Activated B cell treated with CpG ODN at 0.5 μM for 24 hours (primary cell): ENCODE measurements at places on chromosomes 2 and 18. TPM values are rescaled to one million over a fixed set of nuclear protein-coding genes. Genes with fewer than 3 reads are reported as not detected.

- H3K27me3 ChIP-seq, result peaks cover 2% of the 10 kb centered on the region
- DNase-seq, result no peak
- no peak overlapping the region for H3K27ac ChIP-seq
- no peaks in the 10 kb centered on the region for H3K36me3 ChIP-seq
- H3K4me1 ChIP-seq, result no peaks in the 10 kb centered on the region
Measured at GRCh38 chr2:8953525-8953924, 50.0 kb downstream of the MBOAT2 start.

DNA sequence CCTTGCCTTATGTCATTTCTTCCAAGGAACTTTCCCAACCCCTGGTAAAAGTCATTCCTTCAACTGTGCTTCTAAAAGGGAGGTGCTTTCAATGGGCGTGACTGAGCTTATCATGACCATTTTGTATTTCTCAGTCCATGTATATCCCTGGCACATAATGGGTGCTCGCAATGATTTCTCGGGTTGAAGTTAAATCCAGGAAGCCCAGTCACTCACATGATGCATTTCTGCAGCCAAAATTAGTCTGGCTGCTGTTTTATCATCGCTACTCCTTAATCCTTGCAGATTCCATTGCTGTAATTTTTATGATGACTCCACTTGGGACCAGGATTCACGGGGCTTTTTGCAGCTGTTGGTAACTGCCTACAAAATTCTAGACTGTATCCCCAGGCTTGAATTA lies 25.9 kb upstream of the RFX8 start:
- no peak overlapping the region for H3K4me3 ChIP-seq

DNA sequence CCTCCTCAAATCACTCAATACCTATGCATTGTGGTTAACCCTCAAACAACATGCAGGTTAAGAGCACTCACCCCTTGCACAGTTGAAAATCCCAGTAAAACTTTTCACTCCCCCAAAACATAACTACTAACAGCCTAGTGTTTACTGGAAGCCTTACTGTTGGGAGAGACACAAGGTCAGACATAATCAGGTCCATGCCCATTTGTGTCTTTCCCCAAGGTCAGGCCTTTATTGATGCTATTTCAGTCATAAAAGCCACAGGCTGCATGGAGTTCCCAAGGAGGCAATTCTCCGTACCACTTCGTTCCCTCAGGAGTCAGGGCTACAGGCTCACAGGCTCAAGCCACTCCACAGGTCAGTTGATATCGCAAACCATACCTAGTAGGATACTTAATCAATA lies 180.2 kb downstream of the NCK2 start:
- no peak overlapping the region for H3K27ac ChIP-seq
- no peak overlapping the region for H3K4me3 ChIP-seq
- no peaks in the 10 kb centered on the region for H3K4me1 ChIP-seq
- H3K27me3 ChIP-seq, result no peaks in the 10 kb centered on the region
- H3K36me3 ChIP-seq, result peaks cover 3% of the 10 kb centered on the region

Gene CROCC2
- not detected in 2 replicates for total RNA-seq

DNA sequence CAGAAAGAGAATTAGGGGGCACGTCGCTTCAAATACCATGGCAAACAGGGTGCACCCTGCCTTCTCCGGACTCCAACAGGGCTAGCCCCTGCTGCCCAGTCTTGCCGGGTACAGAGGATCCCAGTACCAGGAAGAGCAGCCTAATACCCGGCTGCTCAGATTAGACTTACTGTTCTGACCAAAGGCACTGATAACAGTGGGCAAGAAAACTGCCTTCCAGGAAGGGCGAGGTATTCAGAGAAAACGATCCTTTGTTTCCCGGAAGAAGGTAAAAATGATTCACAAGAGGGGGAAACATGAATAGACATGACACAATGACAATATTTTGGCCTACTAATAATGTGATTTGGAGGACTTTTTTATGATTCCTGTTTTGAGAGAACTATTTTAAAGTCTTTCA lies 99.9 kb downstream of the SS18 start:
- DNase-seq, result no peak
- H3K27ac ChIP-seq, result no peak overlapping the region
- no peak overlapping the region for H3K4me3 ChIP-seq
- no peaks in the 10 kb centered on the region for H3K4me1 ChIP-seq
- H3K27me3 ChIP-seq, result peaks cover 3% of the 10 kb centered on the region

- no peak overlapping the region for H3K27ac ChIP-seq
- DNase-seq, result no peak
- no peak overlapping the region for H3K4me3 ChIP-seq
- no peaks in the 10 kb centered on the region for H3K4me1 ChIP-seq
Measured at GRCh38 chr2:228768818-228769217, 502.3 kb downstream of the PID1 start.

GRCh38 chr2:219086196-219086595 lies 25.5 kb upstream of the IHH start:
- peaks cover 19% of the 10 kb centered on the region for H3K36me3 ChIP-seq
- H3K4me1 ChIP-seq, result peaks cover 13% of the 10 kb centered on the region
- H3K27me3 ChIP-seq, result no peaks in the 10 kb centered on the region
- no peak overlapping the region for H3K27ac ChIP-seq
- DNase-seq, result no peak
- no peak overlapping the region for H3K4me3 ChIP-seq

Gene NEU2
- total RNA-seq, result not detected in 2 replicates

- no peaks in the 10 kb centered on the region for H3K36me3 ChIP-seq
- DNase-seq, result no peak
- H3K27me3 ChIP-seq, result no peaks in the 10 kb centered on the region
Measured at GRCh38 chr18:64659196-64659595, 510.3 kb upstream of the LINC00305 start.

- H3K36me3 ChIP-seq, result no peaks in the 10 kb centered on the region
- H3K27ac ChIP-seq, result no peak overlapping the region
- H3K27me3 ChIP-seq, result no peaks in the 10 kb centered on the region
- DNase-seq, result no peak
- H3K4me1 ChIP-seq, result no peaks in the 10 kb centered on the region
Measured at GRCh38 chr2:160583813-160584537, 90.4 kb upstream of the RBMS1 start.

Gene SPP2
- not detected in 2 replicates for total RNA-seq

DNA sequence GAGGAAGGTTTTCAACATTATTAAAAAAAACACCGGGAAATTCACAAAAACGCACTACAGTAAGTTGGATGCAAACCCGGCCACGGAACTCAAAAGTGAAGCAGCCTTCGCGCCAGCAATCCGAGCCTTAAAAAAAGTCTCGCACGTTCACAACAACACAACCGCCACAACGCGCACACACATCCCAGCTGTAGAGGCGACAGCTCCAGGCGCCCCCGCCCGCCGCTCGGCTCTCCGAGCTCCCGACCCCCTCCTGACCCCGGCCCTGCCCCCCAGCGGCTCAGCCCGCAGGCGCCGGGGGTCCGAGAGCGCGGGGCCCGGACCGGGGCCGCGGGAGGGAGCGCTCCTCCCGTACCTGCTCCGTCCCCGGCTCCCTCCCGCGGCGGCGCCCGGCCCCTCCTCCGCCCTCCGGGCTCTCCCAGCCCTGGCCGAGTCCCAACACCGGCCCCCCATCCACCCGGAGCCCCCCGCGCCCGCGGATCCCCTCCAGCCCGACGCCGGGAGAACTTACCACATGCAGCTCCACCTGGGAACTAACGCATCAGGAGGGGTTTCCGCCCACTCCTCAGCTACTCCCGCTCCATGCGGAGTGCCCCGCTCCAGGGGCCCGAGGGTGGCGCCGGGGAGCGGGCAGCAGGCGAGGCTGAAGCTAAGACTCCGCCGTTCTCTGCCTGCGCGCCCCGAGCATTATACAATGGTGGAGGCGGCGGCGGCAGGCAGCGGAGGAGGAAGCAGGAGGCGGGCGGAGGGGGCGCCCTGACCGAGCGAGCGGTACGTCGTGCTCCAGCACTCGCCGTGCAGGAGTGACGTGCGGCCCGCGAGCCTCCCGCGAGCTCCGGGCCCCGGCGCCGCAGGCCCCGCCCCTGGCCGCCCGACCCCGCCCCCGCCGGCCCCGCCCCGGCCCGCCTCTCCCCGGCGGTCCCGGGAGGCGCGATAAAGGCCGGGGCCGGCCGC lies at the start of gene SERTAD2:
SERTAD2 (minus strand) TSS at position 805 of the 954 bp plus-strand sequence. CDS start 17,042 bp downstream, outside the sequence.
- H3K4me1 ChIP-seq, result peaks cover 82% of the 10 kb centered on the region
- peak within 1 kb of the TSS; percentile 91 for H3K4me3 ChIP-seq
- H3K27me3 ChIP-seq, result no peaks in the 10 kb centered on the region
- peak within 1 kb of the TSS; percentile 93 for H3K27ac ChIP-seq
- peaks cover 7% of the 10 kb centered on the region for H3K36me3 ChIP-seq
- peak; percentile 84 for DNase-seq

Gene PSMD1
- 99.9 and 105 TPM in 2 replicates for total RNA-seq

DNA sequence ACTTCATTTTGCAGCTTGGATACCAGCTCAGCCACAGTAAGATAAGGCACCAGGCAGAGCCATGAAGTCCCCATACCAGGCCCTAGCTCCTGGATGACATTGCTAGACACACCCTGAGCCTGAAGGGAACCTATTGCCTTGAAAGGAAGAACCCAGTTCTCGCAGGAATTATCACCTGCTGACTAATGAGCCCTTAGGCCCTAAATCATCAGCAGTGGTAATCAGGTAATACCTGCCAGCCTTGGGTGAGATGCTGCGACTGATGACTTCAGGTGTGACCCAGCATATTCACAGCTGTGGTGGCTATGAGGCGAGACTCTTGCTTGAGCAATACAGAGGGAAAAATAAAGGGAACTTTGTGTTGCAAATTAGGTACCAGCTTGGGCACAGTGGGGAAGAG lies 24.9 kb downstream of the CLK1 start:
- H3K27ac ChIP-seq, result no peak overlapping the region
- H3K4me3 ChIP-seq, result no peak overlapping the region
- no peaks in the 10 kb centered on the region for H3K27me3 ChIP-seq
- no peaks in the 10 kb centered on the region for H3K4me1 ChIP-seq
- H3K36me3 ChIP-seq, result peaks cover 1% of the 10 kb centered on the region

Gene CTIF
- total RNA-seq, result 9.3 and 9.7 TPM in 2 replicates

Gene CDK15
- not detected in 2 replicates for total RNA-seq

Gene LRRC30
- not detected in 2 replicates for total RNA-seq

Gene IL36G
- total RNA-seq, result not detected in 2 replicates

Gene FBXO48
- total RNA-seq, result 1.8 and 2.6 TPM in 2 replicates

GRCh38 chr2:231017231-231017598 lies 20.1 kb upstream of the C2orf72 start:
- no peak for DNase-seq
- peaks cover 34% of the 10 kb centered on the region for H3K27me3 ChIP-seq
- no peak overlapping the region for H3K4me3 ChIP-seq
- no peaks in the 10 kb centered on the region for H3K4me1 ChIP-seq
- no peak overlapping the region for H3K27ac ChIP-seq

DNA sequence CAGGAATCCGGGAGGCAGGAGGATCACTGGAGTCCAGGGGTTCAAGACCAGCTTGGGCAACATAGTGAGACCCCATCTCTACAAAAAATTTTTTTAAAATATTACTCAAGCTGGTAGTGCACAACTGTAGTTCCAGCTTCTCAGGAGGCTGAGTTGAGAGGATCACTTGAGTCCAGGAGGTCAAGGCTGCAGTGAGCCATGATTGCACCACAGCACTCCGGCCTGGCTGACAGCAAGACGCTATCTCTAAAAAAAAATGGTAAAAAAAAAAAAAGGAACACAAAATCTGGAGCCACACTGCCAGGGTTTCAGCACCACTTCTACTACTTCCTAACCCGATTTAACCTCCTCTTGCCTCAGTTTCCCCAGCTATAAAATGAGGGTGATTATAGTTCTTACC lies 57.0 kb downstream of the STEAP3 start:
- H3K27ac ChIP-seq, result no peak overlapping the region
- H3K36me3 ChIP-seq, result no peaks in the 10 kb centered on the region
- H3K4me1 ChIP-seq, result no peaks in the 10 kb centered on the region

DNA sequence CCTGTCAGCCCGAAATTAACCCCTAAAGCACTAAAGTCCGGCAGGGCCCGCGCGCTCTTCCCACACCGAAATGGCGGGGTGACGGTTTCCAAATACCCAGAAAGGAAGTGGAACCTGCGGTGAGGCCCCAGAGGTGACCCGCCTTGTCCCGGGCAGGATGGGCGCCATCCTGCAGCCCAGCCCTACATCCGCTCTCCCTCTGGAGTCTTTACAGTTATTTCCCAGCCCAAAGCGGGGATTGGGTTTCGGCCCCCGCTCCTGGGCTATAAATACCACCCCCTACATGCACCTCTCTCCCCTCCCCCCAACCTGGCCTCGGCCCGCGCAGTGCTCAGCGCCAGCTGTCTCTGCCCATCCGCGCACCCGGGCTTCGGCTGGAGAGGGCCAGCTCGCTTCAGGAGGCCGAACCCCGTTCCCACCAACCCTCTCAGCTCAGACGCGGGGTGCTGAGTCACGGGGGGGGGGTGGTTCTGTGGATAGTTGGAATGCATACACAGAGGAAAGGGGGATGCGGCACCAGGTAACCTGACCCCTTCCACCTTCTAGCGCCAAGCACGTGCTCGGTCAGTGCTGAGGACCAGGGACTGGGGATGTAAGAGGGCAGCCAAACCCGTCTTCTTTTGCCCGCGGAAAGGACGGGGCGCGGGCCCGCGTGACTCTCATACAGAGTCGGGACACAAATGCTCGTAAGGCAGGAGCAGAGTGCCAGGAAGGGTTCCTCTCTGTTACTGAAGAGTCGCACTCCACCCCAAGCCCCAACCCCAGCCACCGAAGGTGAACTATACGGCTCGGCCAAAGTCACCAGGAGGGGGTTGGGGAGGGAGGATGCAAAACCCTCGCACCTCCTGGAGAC lies at the start of gene TUBA4B:
TUBA4B (plus strand) TSS at position 344 of the 853 bp plus-strand sequence; CDS start at position 509, 165 bp downstream.
- peaks cover 61% of the 10 kb centered on the region for H3K4me1 ChIP-seq
- H3K4me3 ChIP-seq, result peak within 1 kb of the TSS; percentile 82
- no peaks in the 10 kb centered on the region for H3K27me3 ChIP-seq
- H3K27ac ChIP-seq, result peak within 1 kb of the TSS; percentile 98
- H3K36me3 ChIP-seq, result peaks cover 48% of the 10 kb centered on the region
- DNase-seq, result peak; percentile 42

Gene ACOXL
- total RNA-seq, result 0.20 TPM in 1 of 2 replicates, not detected in the other

DNA sequence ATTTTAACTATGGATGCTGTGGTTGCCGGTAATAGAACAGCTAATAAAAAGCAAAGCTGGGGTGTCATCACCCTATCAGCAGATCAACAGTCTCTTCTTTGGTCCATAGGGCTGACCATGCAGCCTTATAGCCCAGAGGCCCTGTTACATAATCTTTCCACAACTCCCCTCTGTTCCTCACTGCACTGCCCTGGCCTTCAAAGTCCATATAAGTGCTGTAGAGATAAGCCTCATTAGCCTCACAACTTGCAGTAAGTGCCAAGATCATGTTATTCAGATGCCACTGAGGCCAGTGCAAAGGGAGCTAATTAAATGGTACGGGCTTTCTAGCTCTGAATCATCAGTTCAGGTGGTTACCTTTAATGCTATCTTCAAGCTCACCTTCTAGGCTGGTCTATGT lies 89.7 kb upstream of the CXCR4 start:
- peak overlapping the region; percentile 97 for H3K27ac ChIP-seq
- H3K4me3 ChIP-seq, result peak overlapping the region; percentile 71
- H3K27me3 ChIP-seq, result no peaks in the 10 kb centered on the region
- peaks cover 4% of the 10 kb centered on the region for H3K36me3 ChIP-seq

Gene SH3RF3
- total RNA-seq, result 0.07 and 0.09 TPM in 2 replicates

Gene CCDC68
- 0.24 and 0.33 TPM in 2 replicates for total RNA-seq
